Fibroblast of skin of left biceps (primary cell): ENCODE measurements at places on chromosomes 2 and 18.

DNA sequence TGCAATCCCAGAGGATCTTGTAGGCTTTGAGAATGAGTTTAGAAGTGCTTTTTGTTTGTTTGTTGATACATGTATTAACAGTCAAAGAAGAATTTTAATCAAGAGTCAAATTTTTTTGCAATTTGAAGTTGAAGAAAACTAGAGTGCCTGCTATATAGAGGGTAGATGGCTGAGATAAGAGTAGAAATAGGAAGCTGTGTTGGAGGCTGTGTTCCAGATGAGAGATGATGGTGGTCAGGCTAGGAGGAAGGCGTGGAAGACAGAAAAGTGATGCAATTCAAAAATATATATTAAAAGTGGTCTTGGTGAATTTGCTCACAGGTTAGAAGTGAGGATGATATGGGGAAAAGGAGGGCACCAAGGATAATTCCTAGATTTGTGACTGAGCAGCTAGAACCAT lies 978.3 kb downstream of the BCL11A start:
- no peak for DNase-seq

GRCh38 chr2:96727431-96727830 lies 12.4 kb downstream of the LMAN2L start:
- DNase-seq = no peak

GRCh38 chr2:240239325-240239724 lies 98.9 kb upstream of the OTOS start:
- DNase-seq = no peak

GRCh38 chr2:235538981-235539380 lies 45.1 kb downstream of the AGAP1 start:
- DNase-seq = no peak

DNA sequence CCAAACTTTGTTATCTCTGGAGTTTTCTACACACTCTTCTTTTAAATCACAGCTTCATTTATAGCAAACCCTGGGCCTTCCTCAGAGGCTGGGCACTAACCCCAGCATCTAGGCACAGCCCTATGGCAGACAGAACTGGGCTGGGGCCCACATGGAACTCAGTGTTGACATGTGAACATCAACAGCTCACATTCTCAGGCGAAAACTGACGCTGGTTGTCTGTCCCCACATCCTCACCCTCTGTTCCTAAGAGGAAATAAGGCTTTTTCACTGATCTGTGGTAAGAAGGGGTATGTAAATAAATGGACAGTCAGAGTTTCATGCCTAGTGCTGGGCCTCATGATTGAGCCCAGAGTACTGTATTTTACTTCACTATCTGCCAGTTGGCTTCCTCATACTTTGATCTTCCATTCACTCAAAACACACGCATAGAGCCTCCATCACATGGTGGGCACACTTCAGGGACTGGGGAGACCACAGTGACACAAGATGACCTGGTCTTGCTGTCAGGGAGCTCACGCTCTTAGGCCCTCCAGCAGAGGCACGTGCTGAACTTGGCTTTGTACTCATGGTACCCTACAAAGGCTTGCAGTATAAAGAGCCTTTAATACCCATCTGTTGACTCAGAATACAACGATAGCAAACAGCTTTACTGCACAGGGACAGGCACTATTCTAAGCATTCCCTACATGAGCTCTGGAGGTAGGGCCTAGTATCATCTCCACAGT lies 43.0 kb downstream of the EFEMP1 start:
- no peak for DNase-seq

GRCh38 chr2:216553482-216554240 lies 55.0 kb downstream of the RPL37A start:
- no peak for DNase-seq

- no peak for DNase-seq
Measured at GRCh38 chr2:1887106-1887505, 142.8 kb upstream of the PXDN start.
